Thymus (tissue), 14 donors: ENCODE measurements at places on chromosomes 7 and 10. TPM values are rescaled to one million over a fixed set of nuclear protein-coding genes. Genes with fewer than 3 reads are reported as not detected.
A peak's percentile ranks its signal among the peaks of the same experiment; 100 is the strongest.

VPS37D gene
- 1.2 TPM for total RNA-seq

HOXA11 gene
- total RNA-seq: not detected

CYP3A4 gene
- total RNA-seq: 11.0 TPM

POLR2J2 gene
- total RNA-seq: 1.3 TPM

DHTKD1 gene
- 14.4 TPM for total RNA-seq

MRLN gene
- 0.47 TPM for total RNA-seq

OR2A1 gene
- total RNA-seq: under 0.01 TPM

- H3K27me3 ChIP-seq: no peaks in the 10 kb centered on the region
- H3K4me3 ChIP-seq: no peak overlapping the region
- H3K36me3 ChIP-seq: no peaks in the 10 kb centered on the region
- DNase-seq: no peak
These were observed 32.5 kb downstream of the LAMB4 start for GRCh38 chr7:108097703-108098102.

GRCh38 chr10:104563548-104563947, 77.5 kb upstream of the SORCS3 start:
- no peak overlapping the region for H3K4me3 ChIP-seq
- H3K27ac ChIP-seq: no peak overlapping the region
- no peaks in the 10 kb centered on the region for H3K36me3 ChIP-seq
- no peak for DNase-seq
- H3K4me1 ChIP-seq: no peaks in the 10 kb centered on the region

GRCh38 chr10:74453169-74453568, 302.1 kb downstream of the ADK start:
- no peak for DNase-seq
- H3K27ac ChIP-seq: no peak overlapping the region
- no peak overlapping the region for H3K4me3 ChIP-seq
- no peaks in the 10 kb centered on the region for H3K36me3 ChIP-seq

DNA sequence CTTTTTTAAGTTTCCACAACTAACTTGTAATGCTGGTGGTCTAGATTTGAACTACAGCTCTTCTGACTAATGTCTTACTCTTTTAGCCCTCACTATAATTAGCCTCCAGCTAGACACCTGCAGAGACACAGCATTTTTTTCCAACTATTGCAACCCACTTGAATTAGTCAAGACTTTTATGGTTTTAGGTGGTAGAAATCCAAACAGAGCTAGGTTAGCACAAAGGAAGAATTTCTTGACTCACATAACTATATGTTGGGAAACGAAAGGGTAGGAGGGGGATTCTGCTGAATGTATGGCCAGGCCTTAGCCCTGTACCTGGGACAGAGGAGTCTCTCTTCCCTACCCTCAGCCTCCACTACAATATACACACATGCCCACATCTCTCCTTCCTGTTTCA, 586.1 kb downstream of the INHBA start:
- H3K4me1 ChIP-seq: no peaks in the 10 kb centered on the region
- no peak overlapping the region for H3K4me3 ChIP-seq
- H3K27ac ChIP-seq: no peak overlapping the region

DNA sequence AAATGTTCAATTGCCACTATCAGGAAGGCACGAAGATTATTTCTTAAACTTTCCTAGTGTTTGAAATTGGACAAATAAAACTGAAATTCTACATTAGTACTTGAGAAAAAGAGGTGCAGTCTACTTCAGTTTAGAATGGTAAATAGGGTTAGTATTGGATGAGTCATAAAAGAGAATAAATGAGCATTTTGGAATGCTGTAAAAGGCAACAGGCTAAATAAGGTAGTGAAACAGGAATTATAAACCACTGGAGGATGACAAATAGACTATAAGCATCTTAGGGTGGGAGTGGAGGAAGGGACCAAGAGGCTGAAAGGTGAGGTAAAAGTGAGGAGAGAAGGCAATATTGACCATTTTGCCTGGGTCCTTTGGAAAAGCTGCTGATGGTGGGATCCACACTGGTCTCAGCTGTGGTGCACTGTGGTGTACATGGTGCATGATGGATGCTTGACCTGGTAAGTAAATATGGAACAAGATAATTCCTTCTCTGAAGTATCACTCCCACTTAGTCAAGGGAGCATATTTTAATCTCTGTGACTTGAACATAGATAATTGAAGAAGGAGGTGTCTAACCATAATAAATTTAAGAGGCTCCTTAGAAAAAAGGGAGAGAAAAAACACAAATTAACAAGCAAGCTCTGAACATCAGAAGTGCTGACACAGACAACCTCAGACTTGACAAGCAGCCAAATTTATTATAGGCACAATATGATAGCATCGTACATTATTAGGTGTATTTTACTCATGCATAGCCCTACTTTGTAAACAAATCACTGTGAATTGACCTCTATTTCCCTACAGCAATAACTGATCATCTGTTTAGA, 76.4 kb upstream of the SCIN start:
- no peak overlapping the region for H3K27ac ChIP-seq
- no peak overlapping the region for H3K4me3 ChIP-seq
- no peaks in the 10 kb centered on the region for H3K4me1 ChIP-seq
- no peaks in the 10 kb centered on the region for H3K27me3 ChIP-seq

DNA sequence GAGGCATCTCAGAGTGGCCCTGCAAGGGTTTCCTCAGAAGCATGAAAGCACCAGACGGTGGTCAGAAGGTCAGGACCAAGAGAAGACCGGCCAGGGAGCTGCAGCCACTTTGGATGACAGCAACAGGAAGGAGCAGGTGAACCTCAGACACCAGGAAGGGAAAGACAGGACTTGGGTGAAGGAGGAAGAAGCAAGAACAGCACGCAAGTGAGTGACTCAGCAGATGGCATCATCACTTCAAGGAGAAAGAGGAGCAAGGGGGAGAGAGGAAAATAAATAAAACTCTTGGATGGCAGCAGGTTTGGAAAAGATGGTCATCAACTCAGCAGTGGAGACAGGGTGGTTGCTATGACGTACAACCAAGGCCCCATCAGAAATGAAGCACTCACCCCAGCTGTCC, 31.6 kb downstream of the NCAPG2 start:
- peaks cover 37% of the 10 kb centered on the region for H3K36me3 ChIP-seq
- H3K27me3 ChIP-seq: no peaks in the 10 kb centered on the region
- no peak overlapping the region for H3K27ac ChIP-seq
- H3K4me3 ChIP-seq: no peak overlapping the region

GRCh38 chr10:24706479-24707118, 17.1 kb downstream of the ARHGAP21 start:
- no peaks in the 10 kb centered on the region for H3K4me1 ChIP-seq
- H3K4me3 ChIP-seq: no peak overlapping the region
- DNase-seq: no peak
- no peak overlapping the region for H3K27ac ChIP-seq
- no peaks in the 10 kb centered on the region for H3K27me3 ChIP-seq

GRCh38 chr7:95198863-95199262, 125.5 kb downstream of the PON1 start:
- H3K4me1 ChIP-seq: no peaks in the 10 kb centered on the region
- H3K27me3 ChIP-seq: no peaks in the 10 kb centered on the region
- DNase-seq: no peak
- H3K27ac ChIP-seq: no peak overlapping the region
- H3K36me3 ChIP-seq: no peaks in the 10 kb centered on the region

GRCh38 chr10:106474876-106475275, 689.6 kb downstream of the SORCS1 start:
- no peak for DNase-seq
- H3K27ac ChIP-seq: no peak overlapping the region
- H3K27me3 ChIP-seq: no peaks in the 10 kb centered on the region
- no peak overlapping the region for H3K4me3 ChIP-seq
- H3K4me1 ChIP-seq: no peaks in the 10 kb centered on the region
- H3K36me3 ChIP-seq: no peaks in the 10 kb centered on the region

GRCh38 chr10:93222211-93222754, 148.6 kb downstream of the CYP26A1 start:
- no peaks in the 10 kb centered on the region for H3K27me3 ChIP-seq
- no peak overlapping the region for H3K4me3 ChIP-seq
- H3K4me1 ChIP-seq: no peaks in the 10 kb centered on the region
- no peaks in the 10 kb centered on the region for H3K36me3 ChIP-seq

DNA sequence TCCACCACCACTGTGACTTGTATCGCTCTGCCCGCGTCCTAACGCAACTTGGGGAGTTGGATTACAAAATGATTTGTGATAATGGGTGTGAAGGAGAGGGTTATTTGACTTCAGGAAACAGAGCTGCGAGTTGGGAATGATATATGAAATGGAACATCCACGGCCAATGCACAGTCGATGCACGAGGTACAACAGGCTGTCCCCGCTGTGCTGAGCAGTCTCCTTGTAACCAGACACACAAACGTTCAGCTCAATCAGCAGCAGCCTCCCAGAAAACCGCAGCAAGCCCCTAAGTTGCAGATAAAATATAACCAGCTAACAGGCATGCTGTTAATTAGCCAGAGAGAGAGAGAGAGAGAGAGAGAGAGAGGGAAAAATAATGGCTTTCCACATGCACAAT, 332.7 kb upstream of the MGMT start:
- H3K4me1 ChIP-seq: no peaks in the 10 kb centered on the region
- no peak for DNase-seq
- no peaks in the 10 kb centered on the region for H3K27me3 ChIP-seq
- no peak overlapping the region for H3K4me3 ChIP-seq

DNA sequence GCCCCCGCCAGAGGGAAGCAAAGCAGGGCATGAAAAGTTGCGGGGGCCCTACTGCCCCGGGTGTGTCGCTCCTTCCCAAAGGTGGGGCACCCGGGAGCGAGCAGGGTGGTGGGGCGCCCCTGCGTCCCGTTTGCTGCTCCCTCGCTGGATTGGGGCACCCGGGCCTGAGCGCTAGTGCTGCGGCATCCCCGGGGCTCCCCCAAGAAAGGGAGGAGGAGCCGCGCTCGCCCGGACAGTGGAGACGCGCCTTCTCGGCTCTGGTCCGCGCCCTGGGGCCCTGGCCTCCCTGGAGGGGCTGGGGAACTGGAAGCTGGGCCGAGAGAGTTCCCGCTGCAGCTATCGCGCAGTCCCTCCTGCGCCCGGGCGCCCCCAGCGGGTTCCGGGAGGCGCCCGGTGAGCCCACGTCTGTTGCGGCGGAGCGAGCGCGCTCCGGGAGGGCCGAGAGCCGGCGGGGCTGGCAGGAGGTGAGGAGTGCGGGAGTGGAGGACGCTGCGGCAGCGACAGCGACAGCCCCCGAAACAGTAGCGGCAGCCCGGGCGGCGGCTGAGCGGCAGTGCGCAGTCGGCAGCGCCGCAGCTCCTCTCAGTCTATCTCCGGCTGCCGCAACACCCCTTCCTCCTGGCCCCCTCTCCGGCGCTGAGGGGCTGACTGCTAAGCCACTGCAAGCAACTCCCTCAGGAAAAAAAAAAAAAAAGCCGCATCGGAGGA, 504 bp upstream of the BMPER start:
- H3K27ac ChIP-seq: no peak overlapping the region
- no peaks in the 10 kb centered on the region for H3K36me3 ChIP-seq
- H3K4me1 ChIP-seq: no peaks in the 10 kb centered on the region
- DNase-seq: no peak
- peak overlapping the region; percentile 36 for H3K4me3 ChIP-seq
- H3K27me3 ChIP-seq: peaks cover 34% of the 10 kb centered on the region

DNA sequence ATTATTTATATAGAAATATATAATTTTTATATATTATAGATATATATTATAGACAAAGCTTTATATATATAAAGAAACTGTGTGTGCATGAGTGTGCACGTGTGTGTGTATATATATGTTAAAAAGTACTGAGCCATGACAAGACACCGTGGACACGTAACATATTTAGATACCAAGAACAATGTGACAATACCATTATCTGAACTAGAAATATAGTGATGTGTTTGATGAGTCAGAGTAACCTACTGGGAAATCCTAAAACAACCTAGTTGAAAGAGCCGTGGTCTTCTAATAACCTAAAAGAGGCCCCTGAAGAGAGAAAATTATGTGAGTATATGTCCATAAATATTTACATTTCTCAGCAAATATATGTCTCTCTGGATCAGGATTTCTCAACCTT, 50.7 kb upstream of the ITGB8 start:
- no peaks in the 10 kb centered on the region for H3K4me1 ChIP-seq
- no peaks in the 10 kb centered on the region for H3K36me3 ChIP-seq
- H3K27me3 ChIP-seq: no peaks in the 10 kb centered on the region
- H3K27ac ChIP-seq: no peak overlapping the region
- no peak for DNase-seq

GRCh38 chr7:44338600-44338999, 13.2 kb upstream of the CAMK2B start:
- peaks cover 4% of the 10 kb centered on the region for H3K27me3 ChIP-seq
- no peak for DNase-seq
- H3K4me1 ChIP-seq: no peaks in the 10 kb centered on the region
- no peak overlapping the region for H3K4me3 ChIP-seq
- H3K36me3 ChIP-seq: no peaks in the 10 kb centered on the region
- H3K27ac ChIP-seq: no peak overlapping the region

DNA sequence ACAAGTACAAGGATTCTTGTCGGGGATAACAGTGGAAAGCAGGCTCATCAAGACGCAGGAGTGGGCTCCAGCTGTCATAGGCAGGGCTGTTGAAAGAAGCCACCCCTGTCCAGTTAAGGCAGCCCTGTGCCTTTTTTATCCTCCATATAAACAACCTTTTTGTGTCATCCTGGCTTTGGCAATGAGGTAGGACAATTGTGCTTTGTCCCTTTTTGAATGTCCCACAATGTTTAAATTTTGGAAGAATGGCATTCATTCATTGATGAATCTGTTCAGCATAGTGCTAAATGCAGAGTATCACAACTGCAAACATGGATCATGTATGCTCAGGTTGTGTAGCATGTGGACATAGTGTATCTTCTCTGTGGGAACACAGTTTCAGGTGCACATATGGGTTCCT, 66.7 kb downstream of the UBE3C start:
- DNase-seq: no peak
- H3K4me1 ChIP-seq: no peaks in the 10 kb centered on the region
- H3K27me3 ChIP-seq: no peaks in the 10 kb centered on the region
- H3K27ac ChIP-seq: no peak overlapping the region
- H3K4me3 ChIP-seq: no peak overlapping the region

DNA sequence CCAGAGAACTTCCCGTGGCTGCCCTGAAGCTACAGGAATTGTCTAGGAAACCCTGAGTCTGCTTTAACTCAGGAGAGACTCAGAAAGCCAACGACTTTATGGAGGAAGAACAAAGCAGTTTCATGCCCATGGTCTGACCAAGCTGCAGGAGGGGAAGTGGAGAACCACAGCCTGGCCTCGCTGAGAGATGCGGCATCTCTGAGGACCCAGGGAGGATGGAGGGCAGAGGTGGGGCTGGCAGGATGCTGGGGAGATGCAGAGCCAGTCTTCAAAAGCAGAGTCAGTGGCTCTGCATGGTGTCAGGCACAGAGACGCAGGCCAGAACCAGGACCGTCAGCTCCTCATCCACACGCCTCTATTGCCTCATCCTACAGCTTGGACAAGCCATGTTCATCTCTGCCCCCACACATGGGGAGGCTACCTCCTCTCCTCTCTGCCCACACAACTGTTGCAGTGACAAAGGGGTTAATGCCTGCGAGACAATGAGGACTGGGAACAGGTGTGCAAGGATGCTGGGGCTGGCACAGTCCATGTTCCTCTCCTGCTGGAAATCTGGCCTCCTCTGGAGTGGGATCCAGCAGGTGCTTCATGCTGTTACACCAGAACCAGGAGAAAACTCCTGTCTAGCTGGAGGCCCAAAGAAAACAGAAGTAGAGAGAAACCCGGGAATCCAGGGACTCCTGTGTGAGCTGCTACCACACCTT, 267.0 kb downstream of the PLXNA4 start:
- no peaks in the 10 kb centered on the region for H3K4me1 ChIP-seq
- no peak overlapping the region for H3K27ac ChIP-seq
- DNase-seq: no peak
- no peaks in the 10 kb centered on the region for H3K36me3 ChIP-seq

GRCh38 chr7:82605247-82605864, 161.8 kb upstream of the CACNA2D1 start:
- no peaks in the 10 kb centered on the region for H3K4me1 ChIP-seq
- H3K27ac ChIP-seq: no peak overlapping the region
- H3K27me3 ChIP-seq: no peaks in the 10 kb centered on the region
- H3K4me3 ChIP-seq: no peak overlapping the region
